ENCODE measurements at places on chromosomes 6 and 20.

- DNase-seq, result no peak
Observed at GRCh38 chr20:48340883-48341281, 486.9 kb downstream of the PREX1 start.

- DNase-seq, result no peak
Observed at GRCh38 chr6:109781001-109781400, 89.9 kb downstream of the FIG4 start.

GRCh38 chr6:32622545-32623401 lies 14.4 kb upstream of the HLA-DQA1 start:
- DNase-seq, result peak; percentile 10

GRCh38 chr6:168319279-168320111 lies at the start of gene DACT2:
Gene DACT2 (minus strand): TSS chr6:168319777. CDS start chr6:168319633, 144 bp downstream.
- DNase-seq, result no peak

DNA sequence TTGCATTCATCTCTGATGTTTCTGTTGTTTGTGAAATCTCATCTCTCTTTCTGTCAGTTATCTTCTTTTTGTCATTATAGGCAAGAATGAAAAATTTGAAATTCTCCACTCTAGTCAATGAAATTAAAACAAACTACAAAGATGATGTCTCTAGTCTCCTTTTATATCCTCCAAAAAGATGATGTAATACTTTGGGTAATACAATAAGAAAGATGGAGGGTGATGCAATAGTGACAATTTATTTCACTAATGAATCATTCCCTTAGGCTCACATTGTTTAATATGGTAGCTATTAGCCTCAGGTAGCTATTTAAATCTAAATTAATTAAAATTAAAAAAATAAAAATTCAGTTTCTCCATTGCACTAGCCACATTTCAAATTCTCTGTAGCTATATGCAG lies 145.4 kb downstream of the UST start:
- no peak for DNase-seq

DNA sequence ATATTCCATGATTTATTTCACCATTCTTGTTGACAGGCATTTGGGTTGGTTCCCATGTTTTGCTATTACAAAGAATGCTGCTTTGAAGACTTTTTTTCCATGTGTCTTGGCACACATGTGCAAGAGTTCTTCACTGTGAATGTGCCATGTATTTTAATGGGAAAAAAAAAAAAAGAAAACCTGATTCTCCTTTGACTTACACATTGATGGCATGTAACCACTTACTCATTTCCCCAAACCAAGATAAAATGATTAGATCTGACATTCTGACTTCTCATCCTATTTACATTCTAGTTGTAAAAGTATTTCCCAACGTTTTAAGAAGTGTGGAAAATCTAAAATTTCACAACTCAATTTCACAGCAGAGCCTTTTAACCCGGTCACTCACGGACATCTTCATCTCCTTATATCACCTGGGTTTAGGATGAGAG lies 4.4 kb downstream of the CAP2 start:
- DNase-seq, result no peak

DNA sequence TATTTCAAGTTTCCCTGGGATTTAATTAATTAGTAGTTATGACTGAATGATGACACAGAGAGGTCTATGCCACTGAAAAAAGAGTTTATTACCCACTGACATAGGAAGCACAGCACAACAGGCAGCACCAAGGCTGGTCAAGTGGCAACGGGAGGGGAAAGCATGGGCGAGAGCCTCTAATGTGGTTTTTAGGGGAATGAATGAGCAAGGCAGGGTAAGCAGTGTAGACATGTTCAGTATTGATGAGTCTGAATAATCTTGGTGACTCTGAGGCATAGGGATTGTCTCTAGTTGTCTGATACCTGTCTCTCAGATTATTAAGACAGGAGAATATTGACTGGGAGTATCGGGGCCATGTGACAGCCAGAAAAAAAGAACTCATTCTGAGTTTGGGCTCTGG lies 46.3 kb downstream of the RPP21 start:
- no peak for DNase-seq

GRCh38 chr20:52104546-52105441 lies 86.8 kb downstream of the ZFP64 start:
- DNase-seq, result no peak

DNA sequence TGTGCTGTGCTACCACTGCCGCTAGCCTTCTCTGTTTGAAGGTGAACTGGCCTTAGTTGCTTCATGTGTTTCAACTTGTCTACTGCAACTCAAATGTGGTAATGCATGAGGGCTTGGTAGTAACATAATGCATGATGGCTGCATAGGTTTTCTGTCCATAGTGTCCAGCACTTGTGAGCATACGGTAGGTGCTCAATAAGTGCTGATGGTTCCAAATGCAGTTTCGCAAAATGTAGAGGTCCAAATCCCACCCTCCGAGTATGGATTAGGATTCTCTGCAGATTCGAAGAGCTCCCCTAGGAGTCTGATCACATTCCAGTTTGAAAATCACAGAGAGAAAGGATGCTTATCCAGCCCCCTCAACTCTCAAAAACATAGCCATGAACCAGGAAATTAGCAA lies 64.2 kb downstream of the FGD2 start:
- DNase-seq, result no peak

DNA sequence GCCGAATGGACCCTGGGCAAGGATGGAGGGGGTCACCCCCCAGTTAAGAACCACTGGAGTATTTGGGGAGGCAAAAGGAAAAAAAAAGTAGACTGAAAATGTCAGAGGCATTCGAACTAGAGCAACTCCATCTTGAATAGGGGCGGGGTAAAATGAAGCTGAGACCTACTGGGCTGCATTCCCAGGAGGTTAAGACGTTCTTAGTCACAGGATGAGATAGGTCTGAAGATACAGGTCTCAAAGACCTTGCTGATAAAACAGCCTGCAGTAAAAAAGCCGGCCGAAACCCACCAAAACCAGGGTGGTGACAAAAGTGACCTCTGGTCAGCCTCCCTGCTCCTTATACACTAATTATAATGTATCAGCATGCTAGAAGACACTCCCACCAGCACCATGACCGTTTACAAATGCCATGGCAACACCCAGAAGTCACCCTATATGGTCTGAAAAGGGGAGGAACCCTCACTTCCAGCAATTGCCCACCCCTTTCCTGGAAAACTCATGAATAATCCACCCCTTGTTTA lies 70.4 kb upstream of the KCNG1 start:
- DNase-seq, result no peak

- no peak for DNase-seq
Observed at GRCh38 chr6:68059899-68060298, 575.2 kb upstream of the ADGRB3 start.

GRCh38 chr6:103079867-103080266 lies 1686.4 kb downstream of the GRIK2 start:
- no peak for DNase-seq

DNA sequence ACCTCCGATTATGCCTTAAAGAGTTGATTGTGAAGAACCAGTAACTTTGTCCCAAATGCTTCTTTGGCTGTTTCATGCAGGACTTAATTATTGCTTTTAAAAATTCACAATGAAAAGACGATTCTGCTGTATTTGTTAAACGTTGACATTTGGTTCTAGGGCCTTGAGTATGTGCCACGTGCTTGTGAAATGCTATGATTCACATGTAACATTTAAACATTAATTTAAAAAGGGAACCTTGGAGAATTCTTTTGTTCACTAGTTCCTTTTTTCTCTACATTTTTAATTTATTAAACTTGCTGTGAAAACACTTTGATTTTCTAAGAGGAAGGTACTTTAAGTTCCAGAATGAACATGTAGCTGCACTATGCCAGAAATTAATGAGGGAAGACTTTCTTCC lies 9.5 kb downstream of the GZF1 start:
- no peak for DNase-seq

- no peak for DNase-seq
Observed at GRCh38 chr20:64224351-64225170, 31.0 kb upstream of the PCMTD2 start.

Measured in activated CD8-positive, alpha-beta memory T cell treated with anti-CD3 and anti-CD28 coated beads for 1 hour (primary cell).